ENCODE measurements at places on chromosomes 6 and 20. TPM values are rescaled to one million over a fixed set of nuclear protein-coding genes. Genes with fewer than 3 reads are reported as not detected.

GRCh38 chr6:130935978-130936377, 108.8 kb downstream of the SMLR1 start:
- H3K4me3 ChIP-seq = no peak overlapping the region
- H3K4me1 ChIP-seq = peaks cover 9% of the 10 kb centered on the region
- no peaks in the 10 kb centered on the region for H3K36me3 ChIP-seq
- no peaks in the 10 kb centered on the region for H3K27me3 ChIP-seq
- peak; percentile 19 for DNase-seq

GRCh38 chr6:56507517-56507916, 135.2 kb downstream of the DST start:
- H3K27me3 ChIP-seq = no peaks in the 10 kb centered on the region
- H3K27ac ChIP-seq = no peak overlapping the region
- H3K36me3 ChIP-seq = peaks cover 14% of the 10 kb centered on the region
- no peaks in the 10 kb centered on the region for H3K4me1 ChIP-seq
- no peak overlapping the region for H3K4me3 ChIP-seq

DNA sequence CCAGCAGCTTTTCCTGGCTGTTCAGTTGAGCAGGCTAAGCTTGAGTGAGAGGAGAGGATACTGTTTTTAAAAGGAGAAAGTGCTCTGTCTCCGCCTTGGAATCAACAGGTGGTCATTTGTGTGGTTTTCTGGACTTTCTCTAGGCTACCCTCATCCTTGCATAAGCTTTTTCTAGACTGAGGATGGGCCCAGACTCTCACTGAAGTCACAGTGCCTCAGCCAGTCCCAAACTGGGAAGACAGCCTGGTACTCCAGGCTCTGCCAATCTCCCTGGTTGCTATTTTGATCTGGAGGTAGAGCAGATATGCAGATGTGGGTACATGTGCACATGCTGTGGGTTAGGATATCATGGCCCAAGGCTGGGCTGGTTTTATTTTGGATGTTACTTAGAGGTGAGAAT, 7.0 kb downstream of the SCUBE3 start:
- H3K4me1 ChIP-seq = no peaks in the 10 kb centered on the region
- H3K36me3 ChIP-seq = no peaks in the 10 kb centered on the region
- H3K27me3 ChIP-seq = no peaks in the 10 kb centered on the region
- H3K27ac ChIP-seq = no peak overlapping the region
- no peak for DNase-seq

DNA sequence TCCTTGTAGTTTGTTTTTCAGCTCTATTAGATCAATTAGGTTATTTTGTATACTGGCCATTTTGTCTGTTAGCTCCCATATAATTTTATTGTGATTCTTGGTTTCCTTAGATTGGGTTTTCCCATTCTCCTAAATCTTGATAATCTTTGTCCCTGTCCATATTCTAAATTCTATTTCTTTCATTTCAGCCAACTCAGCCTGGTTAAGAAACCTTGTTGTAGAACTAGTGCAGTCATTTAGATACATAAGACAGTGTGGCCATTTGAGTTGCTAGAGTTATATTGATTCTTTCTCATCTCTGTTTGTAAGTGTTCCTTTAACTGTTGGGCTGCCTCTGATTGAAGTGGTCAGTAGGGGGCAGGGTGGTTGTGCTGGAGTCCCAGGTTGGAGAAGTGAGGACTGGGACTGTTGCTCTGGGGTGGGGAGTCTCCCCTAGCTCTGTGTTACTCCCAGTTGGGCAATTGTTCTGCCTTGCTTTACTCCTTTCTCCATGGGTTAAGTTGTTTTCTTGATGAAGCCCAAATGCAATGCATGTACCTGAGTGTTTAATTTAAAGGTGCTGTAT, 98.8 kb upstream of the NRN1 start:
- no peaks in the 10 kb centered on the region for H3K4me1 ChIP-seq
- H3K27ac ChIP-seq = no peak overlapping the region
- no peaks in the 10 kb centered on the region for H3K27me3 ChIP-seq
- no peak overlapping the region for H3K4me3 ChIP-seq
- no peaks in the 10 kb centered on the region for H3K36me3 ChIP-seq

GRCh38 chr20:17619351-17620093, 49.6 kb downstream of the DSTN start:
- H3K4me1 ChIP-seq = no peaks in the 10 kb centered on the region
- H3K27me3 ChIP-seq = no peaks in the 10 kb centered on the region
- no peak overlapping the region for H3K27ac ChIP-seq
- H3K4me3 ChIP-seq = no peak overlapping the region

- H3K4me1 ChIP-seq = no peaks in the 10 kb centered on the region
- DNase-seq = no peak
- H3K4me3 ChIP-seq = no peak overlapping the region
- no peak overlapping the region for H3K27ac ChIP-seq
Observed at GRCh38 chr6:164897523-164898235, 411.7 kb downstream of the C6orf118 start.

DNA sequence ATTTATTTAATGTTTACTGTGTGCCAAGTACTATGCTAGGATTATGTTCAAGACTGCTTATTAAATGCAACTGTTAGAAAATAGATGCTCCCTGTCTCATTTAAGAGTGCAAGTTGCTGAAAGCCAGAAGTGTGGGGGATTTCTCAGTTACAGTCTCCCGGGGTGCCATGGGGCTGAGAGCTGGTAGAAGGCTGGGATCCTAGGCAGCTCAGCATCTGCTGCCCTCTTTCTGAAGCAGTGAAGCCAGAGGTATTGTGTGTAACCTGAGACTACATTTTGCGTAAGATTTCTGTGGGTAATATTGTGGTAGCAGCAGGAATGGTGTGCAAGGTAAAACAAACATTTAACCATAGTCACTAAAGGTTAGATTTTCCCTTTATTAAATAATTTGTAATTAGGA, 120.6 kb downstream of the AKAP7 start:
- no peak overlapping the region for H3K4me3 ChIP-seq
- H3K27me3 ChIP-seq = no peaks in the 10 kb centered on the region
- no peak for DNase-seq
- H3K27ac ChIP-seq = no peak overlapping the region
- no peaks in the 10 kb centered on the region for H3K36me3 ChIP-seq

DNA sequence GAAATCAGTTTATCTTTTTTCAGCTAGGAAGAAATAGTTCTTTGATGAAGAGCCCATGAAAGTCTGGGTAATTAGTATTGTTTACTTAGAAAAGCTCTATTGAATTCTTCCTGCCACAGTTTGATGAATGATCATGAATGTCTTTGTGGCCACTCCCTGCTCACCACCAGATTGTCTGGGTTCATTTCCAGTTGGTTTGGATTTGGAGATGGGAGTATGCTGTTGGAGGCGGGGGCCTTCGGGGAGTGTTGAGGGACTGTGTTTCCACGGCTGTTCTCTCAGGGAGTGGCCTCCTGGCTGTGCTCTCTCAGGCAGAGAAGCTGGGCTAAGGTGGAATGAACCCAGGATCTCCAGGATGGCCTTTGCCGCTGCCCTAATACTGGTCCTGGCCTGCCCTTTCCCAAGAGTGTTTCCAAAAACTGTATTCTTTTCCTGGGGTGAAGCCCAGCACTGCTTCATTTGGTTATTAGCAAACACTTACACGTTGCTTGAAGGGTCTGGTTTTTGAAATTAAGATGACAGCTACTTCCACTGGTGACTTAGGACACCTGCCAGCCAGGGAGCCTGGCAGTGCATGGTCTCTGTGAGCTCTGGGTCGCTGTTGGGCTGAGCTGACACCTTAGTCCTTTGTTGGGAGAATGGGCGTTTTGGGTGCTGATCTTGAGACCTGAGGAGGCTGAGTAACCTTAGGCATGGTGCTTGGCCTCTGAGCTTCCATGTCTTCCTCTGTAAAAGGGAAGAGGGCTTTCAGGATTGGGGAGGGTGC, 23.2 kb downstream of the PRPF6 start:
- H3K27ac ChIP-seq = no peak overlapping the region
- no peak overlapping the region for H3K4me3 ChIP-seq
- no peaks in the 10 kb centered on the region for H3K4me1 ChIP-seq
- peaks cover 41% of the 10 kb centered on the region for H3K36me3 ChIP-seq
- no peaks in the 10 kb centered on the region for H3K27me3 ChIP-seq
- peak; percentile 58 for DNase-seq

- H3K36me3 ChIP-seq = no peaks in the 10 kb centered on the region
- H3K27ac ChIP-seq = no peak overlapping the region
Observed at GRCh38 chr20:41664584-41664983, 46.4 kb upstream of the CHD6 start.

DNA sequence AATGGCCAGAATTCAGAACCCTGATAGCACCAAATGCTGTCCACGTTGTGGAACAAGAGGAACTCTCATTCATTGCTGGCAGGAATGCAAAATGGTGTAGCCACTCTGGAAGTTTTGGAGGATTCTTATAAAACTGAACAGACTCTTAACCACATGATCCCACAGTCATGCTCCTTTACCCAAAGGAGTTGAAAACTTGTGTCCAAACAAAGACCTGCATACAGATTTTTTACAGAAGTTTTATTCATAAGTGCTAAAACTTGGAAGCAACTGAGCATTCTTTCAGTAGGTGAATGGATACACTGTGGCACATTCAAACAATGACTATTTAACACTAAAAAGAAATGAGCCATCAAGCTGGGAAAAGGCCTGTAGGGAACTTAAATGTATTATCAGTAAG, 32.5 kb downstream of the PREP start:
- no peaks in the 10 kb centered on the region for H3K27me3 ChIP-seq
- H3K4me1 ChIP-seq = no peaks in the 10 kb centered on the region
- H3K4me3 ChIP-seq = no peak overlapping the region
- no peak for DNase-seq
- no peaks in the 10 kb centered on the region for H3K36me3 ChIP-seq
- no peak overlapping the region for H3K27ac ChIP-seq

DNA sequence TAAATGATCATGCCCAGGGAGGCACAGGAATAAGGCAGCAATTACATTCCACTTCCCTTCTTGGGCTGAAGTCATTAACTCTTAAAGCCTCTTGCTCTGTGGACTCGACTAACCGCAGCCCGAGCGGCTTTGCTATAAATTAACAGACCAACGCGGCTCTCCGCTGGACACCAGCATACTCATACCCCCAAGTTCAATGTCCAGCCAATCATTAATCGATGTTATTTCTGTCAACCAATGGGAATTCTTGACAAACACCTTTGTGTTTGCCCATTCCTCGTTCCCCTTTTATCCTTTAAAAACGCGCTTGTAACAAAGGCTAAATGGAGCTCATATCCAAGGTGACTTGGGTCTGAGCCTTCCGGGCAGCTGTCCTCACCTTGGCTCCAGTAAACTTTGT, 183.1 kb upstream of the RALGAPA2 start:
- DNase-seq = peak; percentile 48
- H3K4me1 ChIP-seq = no peaks in the 10 kb centered on the region
- H3K4me3 ChIP-seq = no peak overlapping the region
- no peak overlapping the region for H3K27ac ChIP-seq
- H3K36me3 ChIP-seq = no peaks in the 10 kb centered on the region

GRCh38 chr6:166687879-166688205, 60.8 kb upstream of the RPS6KA2 start:
- DNase-seq = no peak
- no peaks in the 10 kb centered on the region for H3K36me3 ChIP-seq
- H3K4me3 ChIP-seq = no peak overlapping the region

- H3K4me1 ChIP-seq = no peaks in the 10 kb centered on the region
- no peaks in the 10 kb centered on the region for H3K27me3 ChIP-seq
- H3K36me3 ChIP-seq = no peaks in the 10 kb centered on the region
- DNase-seq = no peak
- H3K4me3 ChIP-seq = no peak overlapping the region
Observed at GRCh38 chr6:149636124-149636523, 12.4 kb downstream of the KATNA1 start.

DNA sequence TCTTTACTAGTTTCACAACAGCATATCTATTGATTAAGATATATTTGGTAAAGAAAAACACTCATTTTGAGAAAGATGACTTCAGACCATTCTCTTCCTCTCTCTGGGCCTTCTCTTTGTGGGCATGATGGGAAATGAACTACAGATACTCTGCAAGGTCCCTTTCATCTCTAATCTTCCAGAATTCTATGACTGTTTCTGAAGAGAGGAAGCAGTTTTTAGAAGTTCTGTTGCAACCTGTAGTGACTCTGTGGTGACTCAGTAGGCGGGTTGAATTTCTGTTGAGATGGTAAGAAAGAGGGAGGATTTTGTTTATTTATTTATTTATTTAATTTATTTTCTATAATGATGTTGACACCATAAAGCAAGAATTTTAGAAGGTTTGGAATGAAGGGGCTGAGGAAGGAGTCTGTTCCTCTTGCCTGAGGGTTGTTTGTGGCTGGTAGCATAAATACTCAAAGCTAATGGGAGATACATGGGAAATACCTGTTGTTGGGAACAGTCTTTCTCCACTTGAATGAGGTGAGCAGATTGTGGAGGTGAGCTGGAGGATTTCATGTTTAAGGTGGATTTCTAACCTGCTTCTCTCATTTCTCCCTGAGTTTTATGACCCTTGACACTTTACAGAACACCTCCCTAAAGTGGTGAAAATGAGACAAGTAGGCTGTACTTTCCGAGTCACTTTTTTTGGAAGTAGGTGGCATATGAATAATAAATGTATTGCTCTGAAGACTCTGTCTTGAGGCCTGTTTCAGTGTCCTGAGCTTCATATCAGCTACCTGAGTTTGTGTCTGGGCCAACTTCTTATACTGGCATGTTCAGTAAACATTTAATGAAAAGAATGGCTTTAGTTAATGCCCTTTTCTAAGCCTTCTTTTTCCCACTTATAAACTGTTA, 15.0 kb downstream of the ACSS2 start:
- DNase-seq = no peak
- H3K27me3 ChIP-seq = no peaks in the 10 kb centered on the region
- no peaks in the 10 kb centered on the region for H3K36me3 ChIP-seq
- H3K4me3 ChIP-seq = no peak overlapping the region
- H3K27ac ChIP-seq = no peak overlapping the region

GRCh38 chr6:55943329-55943728, 67.9 kb upstream of the BMP5 start:
- no peak overlapping the region for H3K4me3 ChIP-seq
- H3K27ac ChIP-seq = no peak overlapping the region
- H3K4me1 ChIP-seq = no peaks in the 10 kb centered on the region

Gene ARMC12
- total RNA-seq = 0.47 TPM

Gene THEMIS
- 3.3 TPM for total RNA-seq

Gene MRPL2
- total RNA-seq = 56.6 TPM

Gene TRERF1
- total RNA-seq = 8.4 TPM

Measured in kidney (tissue), 22 donors.